ENCODE measurements at places on chromosomes 7 and 10. TPM values are rescaled to one million over a fixed set of nuclear protein-coding genes. Genes with fewer than 3 reads are reported as not detected.

Gene OR2A5
- total RNA-seq, result not detected

Gene RARRES2
- total RNA-seq, result not detected

Gene NEURL1
- total RNA-seq, result 0.32 TPM

GRCh38 chr7:116809636-116810266 is 52.6 kb upstream of the CAPZA2 start:
- H3K4me1 ChIP-seq, result peaks cover 60% of the 10 kb centered on the region
- DNase-seq, result peak; percentile 71
- H3K27me3 ChIP-seq, result peaks cover 1% of the 10 kb centered on the region
- peak overlapping the region; percentile 13 for H3K27ac ChIP-seq
- H3K36me3 ChIP-seq, result no peaks in the 10 kb centered on the region

DNA sequence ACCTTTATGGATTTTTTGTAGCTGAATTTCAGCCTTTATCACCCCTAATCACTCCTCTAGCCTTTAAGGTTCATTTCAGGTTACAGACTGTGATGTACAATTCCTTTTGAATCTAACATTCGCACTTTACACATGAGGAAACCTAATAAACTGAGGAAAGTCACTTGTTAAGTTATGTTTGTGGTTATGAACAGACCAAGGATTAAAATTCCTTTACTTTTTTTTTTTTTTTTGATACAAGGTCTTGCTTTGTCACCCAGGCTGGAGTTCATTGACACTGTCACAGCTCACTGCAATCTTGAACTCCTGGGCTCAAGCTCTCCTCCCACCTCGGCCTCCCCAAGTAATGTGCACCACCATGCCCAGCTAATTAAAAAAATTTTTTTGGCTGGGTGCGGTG is 3.6 kb downstream of the MCU start:
- peak overlapping the region; percentile 1 for H3K27ac ChIP-seq
- H3K36me3 ChIP-seq, result no peaks in the 10 kb centered on the region
- peaks cover 42% of the 10 kb centered on the region for H3K4me1 ChIP-seq
- H3K4me3 ChIP-seq, result no peak overlapping the region
- no peak for DNase-seq

DNA sequence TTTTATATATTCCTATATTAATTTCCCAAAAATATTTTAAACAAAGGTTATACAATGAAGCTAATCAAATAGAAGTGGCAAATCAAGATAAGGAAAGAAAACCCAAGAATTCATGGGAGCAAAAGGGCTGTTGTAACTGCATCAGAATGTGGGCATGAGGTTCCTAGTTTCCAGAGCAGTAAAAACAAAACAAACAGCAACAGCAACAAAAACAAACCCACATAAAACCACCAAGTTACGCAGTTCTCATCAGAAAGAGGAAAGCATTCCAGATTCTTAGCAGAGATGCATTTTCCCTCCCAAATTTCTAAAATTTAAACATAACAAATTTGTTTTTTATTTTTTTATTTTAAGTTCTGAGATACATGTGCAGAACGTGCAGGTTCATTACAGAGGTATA is 34.8 kb upstream of the MSMB start:
- no peaks in the 10 kb centered on the region for H3K36me3 ChIP-seq
- H3K4me3 ChIP-seq, result no peak overlapping the region
- H3K4me1 ChIP-seq, result peaks cover 24% of the 10 kb centered on the region
- H3K27me3 ChIP-seq, result peaks cover 16% of the 10 kb centered on the region

DNA sequence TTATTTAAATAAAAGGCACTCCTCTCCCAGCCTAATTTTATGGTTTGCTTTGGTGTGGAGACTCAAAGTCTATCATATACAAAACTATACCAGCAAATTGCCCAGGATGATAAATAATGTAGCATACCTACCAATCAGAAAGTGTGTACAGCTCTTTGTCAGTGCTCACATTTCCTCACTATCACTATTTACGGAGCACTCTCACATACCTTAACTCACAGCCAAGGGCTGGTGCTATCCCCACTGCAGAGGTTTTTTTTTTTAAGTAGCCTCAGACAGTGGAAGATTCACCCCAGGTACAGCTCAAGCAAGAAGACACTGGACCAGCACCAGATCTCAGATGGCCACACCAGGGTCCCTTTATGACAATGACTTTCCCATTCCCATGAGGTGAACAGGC is 2.5 kb downstream of the PDLIM1 start:
- 0 out of 2 replicates have a peak, but pooled peaks cover 4% of the 10 kb centered on the region for H3K36me3 ChIP-seq
- peak overlapping the region; percentile 40 for H3K27ac ChIP-seq

GRCh38 chr7:91771394-91771793 is 109.1 kb downstream of the MTERF1 start:
- H3K4me3 ChIP-seq, result no peak overlapping the region
- H3K27me3 ChIP-seq, result peaks cover 4% of the 10 kb centered on the region
- H3K36me3 ChIP-seq, result no peaks in the 10 kb centered on the region

Gene SFMBT2
- 0.12 TPM for total RNA-seq
